ENCODE measurements at places on chromosomes 2 and 18. TPM values are rescaled to one million over a fixed set of nuclear protein-coding genes. Genes with fewer than 3 reads are reported as not detected.

Gene NYAP2
- not detected for polyA plus RNA-seq

Gene AGFG1
- 42.1 TPM for polyA plus RNA-seq

Gene SIX3
- not detected for polyA plus RNA-seq

Gene DLX2
- not detected for polyA plus RNA-seq

Gene MAP2
- 3.6 TPM for polyA plus RNA-seq

Gene HS6ST1
- polyA plus RNA-seq = 10.5 TPM

Gene RAB17
- polyA plus RNA-seq = 7.6 TPM

Gene EPB41L5
- polyA plus RNA-seq = 3.8 TPM

Gene RAX
- polyA plus RNA-seq = not detected

DNA sequence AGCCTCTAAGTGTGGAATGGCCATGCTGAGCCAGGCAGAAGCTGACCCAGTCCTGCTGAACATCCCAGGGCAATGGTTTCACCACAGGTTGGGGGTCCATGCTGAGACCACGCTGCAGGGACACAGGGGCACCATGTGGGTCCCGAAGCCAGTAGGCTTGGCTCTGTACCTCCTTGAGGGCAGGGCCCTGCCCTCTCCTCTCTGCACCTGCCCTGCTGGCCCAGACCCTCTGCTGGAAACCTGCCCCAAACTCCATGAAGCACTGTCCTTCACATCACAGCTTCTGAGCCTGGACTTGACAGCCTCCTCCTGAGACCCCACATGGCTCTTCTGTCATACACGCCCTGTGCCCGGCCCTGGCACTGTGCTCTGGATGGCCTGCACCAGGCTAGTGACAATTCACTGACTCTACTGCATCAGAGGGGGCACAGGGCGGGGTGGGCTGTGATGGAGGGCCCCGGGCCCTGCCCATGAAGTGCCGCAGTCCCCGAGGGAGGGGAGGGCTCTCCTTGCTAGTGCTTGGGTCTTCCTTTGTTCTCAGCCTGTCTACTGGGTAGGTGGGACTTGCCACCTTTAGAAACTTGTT lies 24.7 kb downstream of the HS6ST1 start:
- no peak overlapping the region for H3K4me3 ChIP-seq
- no peak for DNase-seq
- no peak overlapping the region for H3K27ac ChIP-seq
- no peaks in the 10 kb centered on the region for H3K36me3 ChIP-seq
- H3K4me1 ChIP-seq = peaks cover 46% of the 10 kb centered on the region

DNA sequence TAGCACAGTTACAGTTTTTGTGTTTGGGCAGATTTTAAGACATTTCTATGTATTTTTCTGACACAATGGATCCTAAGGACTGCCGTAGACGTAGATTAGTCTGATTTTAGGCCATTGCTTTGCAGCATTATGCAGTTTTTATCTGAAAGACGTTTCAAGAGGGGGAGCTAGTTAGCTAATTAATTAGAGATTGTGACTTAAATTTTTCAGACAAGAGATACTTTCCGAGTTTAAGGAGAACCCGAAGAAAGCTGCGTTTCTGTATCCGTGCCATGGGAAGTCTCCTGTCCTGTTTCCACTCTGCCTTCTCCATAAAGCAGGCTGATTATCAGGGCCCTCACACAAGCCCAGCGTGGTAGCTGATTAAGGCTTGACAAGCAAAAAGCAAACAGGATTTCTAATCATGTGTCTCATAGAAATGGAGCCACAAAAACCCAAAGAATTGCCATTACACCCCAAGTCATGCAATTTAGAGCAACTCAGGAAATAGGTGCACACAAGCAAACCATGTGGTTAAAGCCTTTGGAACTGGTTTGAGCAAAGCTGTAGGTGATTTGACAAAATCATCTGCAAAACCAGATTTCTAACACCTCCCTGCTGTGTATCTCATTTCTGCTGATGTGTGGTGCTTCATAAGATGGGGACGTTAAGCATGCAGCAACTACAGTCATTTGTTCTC lies 808.1 kb downstream of the RNF144A start:
- H3K4me1 ChIP-seq = no peaks in the 10 kb centered on the region
- H3K27me3 ChIP-seq = no peaks in the 10 kb centered on the region
- peak overlapping the region; percentile 68 for H3K27ac ChIP-seq
- peak overlapping the region; percentile 40 for H3K4me3 ChIP-seq

DNA sequence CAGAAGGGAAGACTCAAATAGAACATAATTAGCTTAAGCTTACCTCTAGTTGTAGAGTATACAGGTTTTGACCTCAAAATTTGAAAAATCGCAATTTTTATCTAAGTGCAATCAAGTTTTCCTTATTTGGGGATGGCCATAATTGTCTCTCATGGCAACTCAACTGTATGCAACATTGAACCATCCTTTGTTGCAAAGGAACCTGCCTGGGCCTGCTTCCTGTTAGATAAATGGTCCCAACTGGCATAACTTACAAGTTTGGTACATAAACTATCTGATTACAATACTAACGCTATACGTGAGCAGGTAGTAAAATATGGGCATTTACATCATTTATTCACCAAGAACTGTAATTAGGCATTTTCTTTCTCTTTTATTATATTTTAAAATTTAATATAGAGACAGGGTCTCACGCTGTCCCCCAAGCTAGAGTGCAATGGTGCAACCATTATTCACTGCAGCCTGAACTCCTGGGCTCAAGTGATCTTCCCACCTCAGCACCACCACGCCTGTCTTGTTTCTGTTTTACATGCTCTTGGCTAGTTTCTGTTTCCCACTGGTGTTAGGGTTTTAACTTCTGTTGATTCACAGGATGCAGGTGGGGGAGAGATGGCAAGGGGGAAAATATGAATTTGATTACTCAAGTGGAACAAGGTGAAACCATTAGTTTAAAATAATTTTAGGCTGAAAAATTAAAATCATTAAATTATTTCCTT lies 55.3 kb upstream of the B3GNT2 start:
- no peak overlapping the region for H3K27ac ChIP-seq
- no peak for DNase-seq
- peaks cover 11% of the 10 kb centered on the region for H3K36me3 ChIP-seq
- no peak overlapping the region for H3K4me3 ChIP-seq
- H3K4me1 ChIP-seq = peaks cover 31% of the 10 kb centered on the region

- H3K27ac ChIP-seq = no peak overlapping the region
- H3K36me3 ChIP-seq = no peaks in the 10 kb centered on the region
- H3K27me3 ChIP-seq = no peaks in the 10 kb centered on the region
- H3K4me3 ChIP-seq = no peak overlapping the region
Measured at GRCh38 chr2:204354442-204354856, 190.8 kb upstream of the PARD3B start.

DNA sequence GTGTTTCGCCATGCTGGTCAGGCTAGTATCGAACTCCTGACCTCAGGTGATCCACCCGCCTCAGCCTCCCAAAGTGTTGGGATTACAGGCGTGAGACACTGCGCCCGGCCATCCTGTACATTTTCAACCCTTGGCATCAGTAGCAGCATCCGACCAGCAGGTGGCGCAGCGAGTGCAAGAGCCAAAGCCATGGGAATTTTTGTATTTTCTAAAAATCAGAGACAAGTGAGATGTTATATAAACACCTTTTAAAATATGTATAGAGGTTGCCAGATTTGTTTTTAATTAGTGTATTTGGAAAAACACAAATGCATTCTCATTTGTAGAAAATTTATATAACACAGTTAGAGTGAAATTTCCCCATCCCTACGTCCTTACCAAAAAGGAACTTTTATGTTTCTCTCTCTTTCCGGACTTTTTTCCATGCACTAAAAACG lies 36.8 kb downstream of the MOGAT1 start:
- peak; percentile 84 for DNase-seq
- H3K27me3 ChIP-seq = no peaks in the 10 kb centered on the region
- H3K36me3 ChIP-seq = no peaks in the 10 kb centered on the region
- H3K4me1 ChIP-seq = peaks cover 33% of the 10 kb centered on the region
- peak overlapping the region; percentile 73 for H3K27ac ChIP-seq

DNA sequence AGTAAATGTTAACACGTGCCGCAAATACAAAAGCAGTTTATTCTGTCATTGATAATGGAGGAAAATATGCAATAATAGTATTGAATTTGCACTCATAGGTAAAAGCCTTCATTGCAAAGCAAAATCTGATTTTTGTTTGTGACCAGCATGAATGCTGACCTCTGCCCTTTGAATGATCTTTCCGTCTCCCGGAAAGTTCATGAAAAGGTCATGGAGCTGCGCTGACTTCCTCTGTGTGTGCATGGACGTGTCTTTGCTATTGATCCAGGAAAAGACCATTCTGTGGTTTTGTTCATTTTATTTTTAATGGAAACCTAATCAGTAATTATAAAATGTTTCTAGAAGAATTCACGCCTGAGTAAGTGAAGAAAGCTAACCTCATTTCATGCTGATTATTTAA lies 320.0 kb downstream of the MTX2 start:
- no peak for DNase-seq
- no peak overlapping the region for H3K4me3 ChIP-seq
- H3K4me1 ChIP-seq = no peaks in the 10 kb centered on the region
- no peak overlapping the region for H3K27ac ChIP-seq
- H3K27me3 ChIP-seq = no peaks in the 10 kb centered on the region

GRCh38 chr2:238077292-238077691 lies 16.5 kb downstream of the SCLY start:
- no peak overlapping the region for H3K4me3 ChIP-seq
- H3K27ac ChIP-seq = no peak overlapping the region
- H3K4me1 ChIP-seq = no peaks in the 10 kb centered on the region
- no peaks in the 10 kb centered on the region for H3K27me3 ChIP-seq
- peaks cover 52% of the 10 kb centered on the region for H3K36me3 ChIP-seq
- DNase-seq = no peak

DNA sequence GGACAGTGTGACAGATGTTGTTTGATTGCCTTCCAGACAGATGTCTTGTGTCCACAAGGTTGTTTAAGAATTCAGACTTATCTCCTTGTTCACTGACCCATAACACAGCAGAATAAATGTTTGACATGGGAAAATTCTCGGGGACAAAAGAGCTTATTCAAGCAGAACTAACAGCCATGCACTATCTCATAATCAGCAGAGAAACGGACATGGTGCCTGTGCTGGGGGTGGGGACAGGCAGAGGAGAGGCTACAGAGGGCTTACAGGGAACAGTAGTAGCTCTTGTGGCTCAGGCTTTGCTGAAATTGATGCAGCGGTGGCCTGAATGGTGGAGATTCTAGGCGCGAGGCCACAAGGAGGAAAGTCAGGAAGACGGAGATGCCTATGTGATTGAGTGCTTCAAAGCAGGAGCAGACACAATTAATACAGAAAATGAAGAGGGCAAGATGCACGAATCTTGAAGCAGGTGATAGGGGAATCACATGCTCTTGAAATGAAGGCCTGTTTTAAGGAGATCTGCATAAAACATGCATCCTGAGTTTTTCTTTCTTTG lies 62.0 kb upstream of the CAB39 start:
- no peaks in the 10 kb centered on the region for H3K4me1 ChIP-seq
- H3K27me3 ChIP-seq = no peaks in the 10 kb centered on the region
- no peaks in the 10 kb centered on the region for H3K36me3 ChIP-seq
- no peak overlapping the region for H3K4me3 ChIP-seq
- H3K27ac ChIP-seq = no peak overlapping the region

DNA sequence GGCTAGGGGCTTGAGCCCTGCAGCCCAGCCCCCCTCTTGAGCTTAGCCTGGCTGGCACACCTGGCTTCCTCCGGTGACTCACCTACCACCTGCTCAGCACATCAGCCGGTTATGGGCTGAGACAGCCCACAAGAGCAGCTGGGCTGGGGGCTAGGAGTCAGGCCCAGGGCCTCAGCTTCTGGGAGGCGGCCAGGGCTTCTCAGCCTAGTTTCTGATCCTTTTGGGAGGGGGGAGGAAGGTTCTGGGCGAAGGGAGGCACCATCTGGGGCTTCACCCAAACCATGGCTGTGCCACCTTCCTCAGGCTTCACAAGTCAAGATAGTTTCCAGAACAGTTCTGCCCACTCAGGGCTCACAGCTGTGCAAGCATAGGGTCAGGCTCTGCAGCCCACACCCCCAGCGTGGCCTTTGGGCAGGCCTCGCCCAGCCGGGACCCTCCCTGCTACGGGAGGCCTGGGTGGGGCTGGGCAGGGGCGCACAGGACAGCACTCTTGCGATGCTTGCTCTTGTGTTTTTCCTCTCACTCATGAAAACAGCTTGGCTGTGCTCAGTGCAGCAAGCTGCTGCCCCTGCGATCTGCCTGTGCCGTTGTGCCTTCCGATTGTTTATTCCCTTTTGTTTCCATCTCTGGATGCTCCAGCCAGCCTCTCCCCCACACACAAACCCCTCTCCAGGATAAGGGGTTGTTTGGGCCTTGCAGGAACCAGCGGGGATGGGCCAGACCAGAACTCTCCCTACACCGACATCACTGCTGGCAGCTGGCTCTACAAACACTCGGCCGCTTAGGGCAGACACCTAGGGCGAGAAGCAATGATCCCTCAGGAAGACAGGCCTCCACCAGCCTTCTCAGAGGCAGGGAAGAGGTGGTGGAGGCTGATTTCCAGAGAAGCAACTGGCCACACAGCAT lies 26.1 kb upstream of the SEMA4C start:
- H3K4me1 ChIP-seq = peaks cover 17% of the 10 kb centered on the region
- no peak overlapping the region for H3K27ac ChIP-seq
- no peak overlapping the region for H3K4me3 ChIP-seq
- no peaks in the 10 kb centered on the region for H3K36me3 ChIP-seq
- no peak for DNase-seq

- H3K27me3 ChIP-seq = no peaks in the 10 kb centered on the region
- no peaks in the 10 kb centered on the region for H3K4me1 ChIP-seq
- H3K36me3 ChIP-seq = no peaks in the 10 kb centered on the region
- no peak overlapping the region for H3K27ac ChIP-seq
- H3K4me3 ChIP-seq = no peak overlapping the region
Measured at GRCh38 chr2:155309483-155309882, 611.0 kb downstream of the KCNJ3 start.

- peaks cover 7% of the 10 kb centered on the region for H3K27me3 ChIP-seq
- H3K27ac ChIP-seq = no peak overlapping the region
- peaks cover 8% of the 10 kb centered on the region for H3K4me1 ChIP-seq
- no peak for DNase-seq
- no peaks in the 10 kb centered on the region for H3K36me3 ChIP-seq
Measured at GRCh38 chr18:70461323-70462077, 172.7 kb downstream of the SOCS6 start.

DNA sequence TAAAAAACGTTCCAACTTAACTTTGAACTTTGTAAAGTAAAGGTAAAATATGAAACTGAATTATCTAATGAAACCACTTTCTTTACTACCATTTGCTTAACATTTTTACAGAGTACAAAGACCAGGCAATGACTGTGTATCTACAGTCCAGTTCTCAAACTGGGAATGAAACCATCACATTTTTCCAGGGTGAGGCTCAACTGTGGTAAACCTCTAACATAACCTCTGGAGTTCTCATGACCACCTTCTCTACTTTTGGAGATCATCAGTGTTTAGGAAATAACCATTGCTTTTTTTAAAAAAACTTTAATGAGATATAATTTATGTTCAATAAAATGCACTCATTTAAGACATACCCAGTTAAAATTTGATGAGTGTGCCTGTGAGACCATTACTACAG lies 223.5 kb downstream of the RNF152 start:
- H3K27me3 ChIP-seq = no peaks in the 10 kb centered on the region
- no peak overlapping the region for H3K27ac ChIP-seq
- H3K36me3 ChIP-seq = no peaks in the 10 kb centered on the region
- no peak for DNase-seq
- H3K4me1 ChIP-seq = no peaks in the 10 kb centered on the region

GRCh38 chr18:57809190-57809589 lies 6.1 kb upstream of the ATP8B1 start:
- H3K4me3 ChIP-seq = no peak overlapping the region
- H3K27ac ChIP-seq = no peak overlapping the region
- peaks cover 43% of the 10 kb centered on the region for H3K4me1 ChIP-seq
- H3K27me3 ChIP-seq = no peaks in the 10 kb centered on the region
- H3K36me3 ChIP-seq = no peaks in the 10 kb centered on the region

- H3K27ac ChIP-seq = no peak overlapping the region
- no peaks in the 10 kb centered on the region for H3K4me1 ChIP-seq
- H3K27me3 ChIP-seq = no peaks in the 10 kb centered on the region
- no peak for DNase-seq
- H3K4me3 ChIP-seq = no peak overlapping the region
Measured at GRCh38 chr2:14194233-14194632, 438.3 kb upstream of the LRATD1 start.

Data from heart right ventricle (tissue), 16 donors.